ENCODE measurements at places on chromosomes 12 and 14. TPM values are rescaled to one million over a fixed set of nuclear protein-coding genes. Genes with fewer than 3 reads are reported as not detected.
A peak's percentile ranks its signal among the peaks of the same experiment; 100 is the strongest.

DNA sequence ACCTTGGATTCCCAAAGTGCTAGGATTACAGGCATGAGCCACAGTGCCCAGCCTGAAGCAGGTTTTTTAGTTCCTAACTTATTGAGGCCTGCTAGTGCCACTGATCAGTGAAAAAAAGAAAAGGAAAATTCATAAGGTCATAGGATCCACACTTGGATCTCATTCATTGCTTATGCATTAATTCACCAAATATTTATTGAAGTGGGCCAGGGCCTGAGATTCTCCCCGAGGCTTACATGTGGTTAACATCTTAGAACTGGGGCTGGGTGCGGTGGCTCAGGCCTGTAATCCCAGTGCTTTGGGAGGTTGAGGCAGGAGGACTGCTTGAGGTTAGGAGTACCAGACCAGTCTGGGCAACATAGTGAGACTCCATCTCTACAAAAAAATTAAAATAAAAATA lies 29.5 kb upstream of the MAP1LC3B2 start:
- DNase-seq, result no peak

- peak; percentile 32 for DNase-seq
These were observed 8.1 kb upstream of the RIC8B start for GRCh38 chr12:106766393-106766826.

DNA sequence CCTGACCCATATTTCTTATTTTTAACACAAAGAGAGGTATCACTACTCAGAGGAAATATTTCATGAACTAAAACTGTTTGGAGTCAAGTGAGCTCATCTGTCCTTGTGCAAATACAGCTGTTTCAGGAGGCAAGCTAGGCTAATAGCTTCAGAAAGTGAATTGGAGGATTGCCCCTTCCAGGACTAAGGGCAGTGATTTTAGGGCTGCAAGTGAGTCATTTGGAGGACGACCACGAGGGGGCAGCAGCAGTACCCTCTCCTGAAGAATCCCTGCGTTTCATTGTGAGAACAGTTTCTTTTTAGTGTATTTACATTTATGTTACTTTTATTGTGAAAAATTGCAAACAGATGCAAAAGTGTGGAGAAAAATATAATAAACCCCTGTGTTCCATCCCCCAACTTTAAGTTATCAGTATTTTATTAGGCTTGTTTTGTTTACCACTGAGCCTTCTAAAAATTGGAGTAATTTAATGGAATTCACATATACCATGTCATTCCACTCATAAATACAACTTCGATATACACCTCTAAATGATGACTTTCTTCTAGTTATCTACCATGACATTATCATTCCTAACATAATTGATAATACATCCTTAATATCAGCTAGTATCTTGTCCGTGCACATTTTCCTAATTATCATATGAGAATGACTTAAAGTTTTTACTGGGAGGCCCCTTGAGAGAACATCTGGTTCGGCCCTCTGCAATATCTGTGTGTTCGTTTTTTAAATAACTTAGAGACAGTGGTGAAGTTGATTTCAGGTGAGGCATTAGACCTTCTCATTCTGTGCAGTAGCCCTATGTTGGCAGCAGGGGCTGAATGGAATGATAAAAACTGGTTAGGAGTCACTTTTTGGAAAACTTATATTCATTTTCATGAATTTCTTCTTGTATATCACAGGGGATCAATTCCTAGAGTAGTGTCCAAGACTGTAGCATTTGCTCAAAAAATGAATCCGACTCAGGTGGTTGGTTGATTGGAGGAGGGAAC lies 13.7 kb downstream of the FOXJ2 start:
- peak; percentile 87 for DNase-seq

DNA sequence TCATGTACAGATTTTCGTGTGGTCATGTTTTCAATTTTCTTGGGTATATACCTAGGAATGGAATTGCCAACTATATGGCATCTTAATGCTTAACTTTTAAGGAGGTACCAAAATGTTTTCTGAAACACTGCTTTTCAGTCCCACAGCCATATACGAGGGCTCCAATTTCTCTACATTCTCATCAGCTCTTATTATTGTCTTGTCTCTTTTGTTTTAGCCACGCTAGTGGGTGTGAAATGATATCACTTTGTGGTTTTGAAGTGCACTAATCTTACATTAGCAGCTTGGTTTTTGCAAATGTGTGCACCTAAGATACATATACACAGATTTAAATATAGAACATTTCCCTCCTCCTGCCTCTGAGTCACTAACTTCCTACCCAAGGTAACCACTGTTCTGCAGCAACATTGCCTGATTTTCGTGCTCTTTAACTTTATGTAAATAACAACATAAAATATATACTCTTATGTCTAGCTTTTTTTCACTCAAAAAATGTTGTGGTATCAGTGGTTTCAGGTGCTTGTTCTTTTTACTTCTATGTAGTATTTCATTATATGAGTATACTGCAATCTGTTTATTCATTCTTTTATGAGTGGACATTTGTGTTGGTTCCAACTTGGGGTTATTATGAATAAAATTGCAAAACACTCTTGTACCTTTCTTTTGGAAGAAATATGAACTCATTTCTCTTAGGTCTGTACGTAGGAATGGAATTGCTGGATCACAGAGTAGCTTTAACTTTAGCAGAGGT lies 73.1 kb downstream of the ZFP36L1 start:
- no peak for DNase-seq

- DNase-seq, result peak; percentile 83
These were observed 8.7 kb downstream of the STAC3 start for GRCh38 chr12:57242329-57242690.

DNA sequence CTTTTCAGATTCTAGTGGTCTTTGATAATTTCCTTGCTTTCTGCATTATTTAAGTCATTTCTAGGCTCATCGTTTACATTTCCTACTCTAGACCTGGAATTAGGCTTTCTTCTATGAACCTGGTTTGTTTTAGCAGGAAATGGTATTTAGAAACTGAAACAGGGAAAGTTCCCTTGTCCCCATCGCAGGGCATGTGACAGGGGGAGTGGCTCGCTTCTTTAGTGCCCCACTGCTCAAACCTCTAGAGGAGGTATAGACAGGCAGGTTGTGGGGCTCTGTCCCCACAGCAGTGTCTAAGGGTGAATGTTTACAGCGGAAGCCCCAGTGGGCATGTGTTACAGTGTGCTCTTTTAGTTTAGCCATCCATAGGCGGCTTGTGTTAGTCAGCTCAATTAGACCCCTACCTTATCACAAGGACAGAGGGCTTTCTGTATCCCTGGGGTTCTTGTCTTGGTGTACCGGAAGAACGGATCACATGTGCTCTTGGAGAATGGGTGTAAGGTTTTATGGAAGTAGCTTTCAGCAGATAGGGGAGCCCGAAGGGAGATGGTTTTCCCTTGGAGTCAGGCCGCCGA lies 25.0 kb downstream of the IFT81 start:
- DNase-seq, result no peak

The DPPA3 gene
- not detected for total RNA-seq

All from tongue (tissue), 3 donors.